ENCODE measurements at places on chromosomes 16 and 17.

DNA sequence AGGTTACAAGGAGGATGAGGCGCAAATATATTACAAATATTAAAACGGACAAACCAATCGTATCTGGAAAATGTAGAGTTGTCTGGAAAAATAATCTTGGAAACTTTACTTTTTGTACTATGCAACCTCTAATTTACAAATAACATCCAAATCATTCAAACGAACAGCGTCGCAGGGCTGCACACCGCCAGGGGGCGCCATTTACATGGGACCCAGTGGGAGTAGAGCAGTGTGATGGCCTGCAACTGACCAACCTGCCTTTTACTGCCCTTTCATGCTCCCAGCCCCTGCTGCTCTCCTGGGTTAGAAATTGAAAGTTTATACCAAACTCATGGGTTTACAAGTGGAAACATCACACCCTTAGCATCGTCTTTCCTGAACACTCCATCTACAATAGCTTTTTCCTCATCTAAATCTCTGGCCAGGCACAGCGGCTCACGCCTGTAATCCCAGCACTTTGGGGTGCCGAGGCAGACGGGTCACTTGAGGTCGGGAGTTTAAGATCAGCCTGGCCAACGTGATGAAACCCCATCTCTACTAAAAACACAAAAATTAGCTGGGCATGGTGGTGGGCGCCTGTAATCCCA, 10.0 kb downstream of the PITPNC1 start:
- no peak for DNase-seq

DNA sequence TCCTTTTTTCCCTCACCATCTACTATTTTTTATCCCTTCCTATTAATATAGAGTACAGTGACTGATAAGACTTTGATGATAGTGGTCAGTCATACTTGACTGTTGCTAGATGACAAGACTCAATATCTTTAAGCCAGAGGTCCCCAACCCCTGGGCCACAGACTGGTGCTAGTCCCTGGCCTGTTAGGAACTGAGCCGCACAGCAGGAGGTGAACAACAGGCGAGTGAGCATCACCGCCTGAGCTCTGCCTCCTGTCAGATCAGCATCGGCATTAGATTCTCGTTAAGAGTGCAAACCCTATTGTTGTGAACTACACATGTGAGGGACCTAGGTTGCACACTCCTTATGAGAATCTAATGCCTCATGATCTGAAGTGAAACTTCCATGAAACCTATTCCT, 341.3 kb downstream of the BCAS3 start:
- DNase-seq = no peak

- peak; percentile 51 for DNase-seq
Measured at GRCh38 chr17:596763-597644, 117.6 kb downstream of the VPS53 start.

- DNase-seq = no peak
Measured at GRCh38 chr16:85002608-85003007, 8.7 kb downstream of the ZDHHC7 start.

- peak; percentile 63 for DNase-seq
Measured at GRCh38 chr16:87278191-87279093, 38.8 kb downstream of the C16orf95 start.

DNA sequence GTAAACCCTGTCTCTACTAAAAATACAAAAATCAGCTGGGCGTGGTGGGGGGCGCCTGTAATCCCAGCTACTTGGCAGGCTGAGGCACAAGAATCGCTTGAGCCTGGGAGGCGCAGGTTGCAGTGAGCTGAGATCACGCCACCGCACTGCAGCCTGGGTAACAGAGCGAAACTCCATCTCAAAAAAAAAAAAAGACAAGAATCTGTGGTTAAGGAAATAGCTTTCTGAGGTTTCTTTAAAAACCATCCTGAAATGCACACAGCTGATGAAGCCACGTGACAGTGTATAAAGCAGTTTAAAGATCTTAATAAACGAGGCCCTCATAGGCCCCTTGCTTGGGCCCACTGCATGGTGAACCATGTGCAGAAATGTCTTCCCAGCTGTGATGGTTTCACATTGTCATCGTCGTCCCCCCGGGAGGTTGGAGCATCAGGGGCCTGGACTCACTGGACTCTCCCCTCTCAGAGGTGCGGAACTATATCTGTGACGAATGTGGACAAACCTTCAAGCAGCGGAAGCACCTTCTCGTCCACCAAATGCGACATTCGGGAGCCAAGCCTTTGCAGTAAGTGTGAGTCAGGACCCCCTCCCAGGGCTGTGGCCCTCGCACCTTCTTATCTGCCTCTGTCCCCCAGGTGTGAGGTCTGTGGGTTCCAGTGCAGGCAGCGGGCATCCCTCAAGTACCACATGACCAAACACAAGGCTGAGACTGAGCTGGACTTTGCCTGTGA, 16.2 kb downstream of the ZNF276 start:
- DNase-seq = no peak

- no peak for DNase-seq
Measured at GRCh38 chr17:55155856-55156560, 108.8 kb upstream of the HLF start.

- DNase-seq = peak; percentile 87
Measured at GRCh38 chr17:30095507-30096244, 20.9 kb upstream of the NSRP1 start.

- no peak for DNase-seq
Measured at GRCh38 chr16:56192986-56193945, 2.0 kb downstream of the GNAO1 start.

- no peak for DNase-seq
Measured at GRCh38 chr16:84931506-84931905, 79.8 kb downstream of the ZDHHC7 start.

- no peak for DNase-seq
Measured at GRCh38 chr17:50152736-50153135, 2.3 kb upstream of the PPP1R9B start.

GRCh38 chr17:74368341-74369081, 1.2 kb downstream of the GPR142 start:
- peak; percentile 29 for DNase-seq

DNA sequence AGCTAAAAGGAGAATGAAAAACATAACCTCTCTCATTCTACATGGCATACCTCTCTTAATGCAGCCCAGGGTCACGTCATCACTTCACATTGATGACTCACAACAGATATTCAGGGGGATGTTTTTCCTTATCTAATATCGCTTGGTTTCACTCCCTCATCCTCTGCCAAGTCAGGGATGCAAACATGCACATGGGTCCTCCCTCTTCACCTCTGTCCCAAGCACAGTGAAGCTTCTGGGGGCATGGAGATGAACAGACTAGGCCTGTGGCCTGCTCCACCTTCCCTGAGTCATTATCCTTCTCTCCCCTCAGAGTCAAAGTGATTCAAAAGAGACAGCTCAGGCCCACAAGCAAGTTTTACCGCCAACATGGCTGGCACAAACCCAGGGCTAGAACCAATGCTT, 2.3 kb upstream of the MT2A start:
- peak; percentile 50 for DNase-seq

DNA sequence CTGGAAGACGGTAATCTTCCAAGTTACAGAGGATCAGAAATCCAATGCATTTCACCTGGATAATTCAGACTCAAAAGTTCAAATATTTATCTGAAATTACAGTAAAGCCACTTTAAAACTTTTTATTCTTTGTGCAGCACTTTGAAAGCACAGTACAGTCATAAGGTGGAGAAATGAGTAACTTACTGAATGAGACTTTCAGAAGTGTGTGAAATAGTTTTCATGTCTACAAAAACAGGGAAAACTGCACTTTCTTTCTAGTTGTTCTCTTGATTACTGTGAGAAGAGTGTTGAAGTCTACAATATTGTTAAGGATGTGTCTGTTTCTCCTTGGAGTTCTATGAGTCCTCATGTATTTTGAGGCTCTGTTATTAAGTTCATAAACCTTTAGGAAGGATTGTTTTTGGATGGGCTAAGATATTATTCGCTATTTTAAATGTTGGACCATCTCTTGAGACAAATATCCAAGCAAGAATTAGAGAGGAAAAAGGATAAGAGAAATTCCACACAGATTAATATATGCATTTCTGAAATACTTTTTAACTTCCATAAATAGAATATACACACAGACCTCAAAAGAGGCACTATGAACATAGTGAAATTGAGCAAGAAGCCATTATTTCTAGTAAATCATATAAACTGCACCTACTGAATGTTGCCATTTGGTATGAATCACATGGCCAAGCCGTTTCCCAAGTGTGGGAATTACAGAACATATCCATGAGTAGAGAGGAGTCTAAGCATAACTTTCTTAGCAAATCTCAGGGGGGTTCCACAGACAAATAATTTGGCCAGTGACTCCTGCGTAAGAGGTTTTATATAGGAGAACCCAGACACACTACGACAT, 83.6 kb upstream of the PLEKHM1 start:
- DNase-seq = no peak

- DNase-seq = no peak
Measured at GRCh38 chr17:80890921-80891396, 100.7 kb upstream of the CHMP6 start.

GRCh38 chr16:69611103-69611640, 45.4 kb downstream of the NFAT5 start:
- DNase-seq = no peak

DNA sequence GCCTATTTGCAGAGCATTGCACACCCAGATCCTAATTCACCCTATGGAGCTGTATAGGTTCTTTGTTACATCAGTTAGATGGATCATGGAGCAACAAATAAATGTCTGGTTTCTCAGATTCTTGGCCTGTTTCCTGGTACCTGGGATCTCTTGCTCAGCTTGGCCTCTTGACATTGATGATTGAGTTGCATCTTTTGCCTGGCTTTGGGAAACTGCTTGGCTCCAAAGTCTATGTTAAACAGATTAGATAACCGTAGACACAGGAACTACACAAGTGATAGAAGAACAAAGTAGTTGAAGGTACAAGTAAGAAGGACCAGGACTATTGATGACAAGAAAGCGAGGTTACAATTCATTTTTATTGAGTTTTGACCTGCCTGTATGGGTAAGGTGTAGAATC, 77.3 kb downstream of the TMEM100 start:
- DNase-seq = no peak

DNA sequence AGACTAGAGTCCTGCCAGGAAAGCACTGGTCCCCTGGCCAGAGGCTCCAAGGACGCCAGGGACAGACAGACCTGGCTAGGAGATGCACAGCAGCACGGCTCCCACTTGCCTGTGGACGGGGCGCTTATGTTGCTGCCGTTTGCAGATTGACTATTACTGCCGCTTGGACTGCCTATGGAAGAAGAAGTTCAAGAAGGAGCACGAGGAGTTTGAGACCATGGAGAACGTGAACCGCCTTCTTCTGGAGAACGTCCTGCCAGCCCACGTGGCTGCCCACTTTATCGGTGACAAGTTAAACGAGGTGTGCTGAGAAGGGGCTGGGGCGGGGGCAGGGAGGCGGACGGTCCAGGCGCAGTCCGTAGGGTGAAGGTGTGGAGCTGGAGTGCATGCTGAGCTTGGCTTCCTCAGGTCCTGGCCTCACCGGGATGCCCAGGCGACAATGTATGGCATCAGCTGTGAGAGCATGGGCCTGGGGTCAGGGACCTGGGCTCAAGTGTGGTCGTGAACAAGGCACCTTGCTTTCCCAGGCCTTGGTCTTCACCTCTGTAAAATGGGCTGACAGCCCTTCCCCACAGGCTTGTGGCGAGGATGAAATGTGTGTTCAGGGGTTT, 45.6 kb downstream of the ADCY7 start:
- DNase-seq = no peak

- no peak for DNase-seq
Measured at GRCh38 chr17:76345377-76345974, 8.2 kb downstream of the PRPSAP1 start.

DNA sequence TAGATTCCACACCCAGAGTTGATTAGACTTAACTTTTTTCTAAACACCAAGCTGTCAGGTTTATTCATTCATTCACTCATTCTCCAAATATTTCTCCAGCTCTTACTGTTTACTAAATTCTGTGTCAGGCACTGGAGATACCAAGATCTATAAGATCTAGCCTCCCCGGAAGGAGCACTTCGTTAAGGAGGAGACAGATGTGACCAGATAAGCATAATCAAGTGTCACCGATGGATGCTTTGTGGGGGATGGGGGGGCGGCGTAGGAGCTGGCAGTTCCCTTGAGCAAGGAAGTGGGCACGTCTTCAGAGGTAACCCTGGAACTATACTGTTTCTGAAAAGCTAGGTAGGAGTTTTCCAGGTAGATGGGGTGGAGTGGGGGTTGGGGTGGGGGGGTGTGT, 3.8 kb upstream of the RPL26 start:
- DNase-seq = no peak

- DNase-seq = peak; percentile 22
Measured at GRCh38 chr17:55743103-55743679, 7.7 kb upstream of the PCTP start.

GRCh38 chr16:66604376-66605176, at the start of gene CMTM3:
TSS of gene CMTM3 (plus strand) at chr16:66604704. CDS start at chr16:66604806, 102 bp downstream.
- peak; percentile 31 for DNase-seq

- peak; percentile 83 for DNase-seq
Measured at GRCh38 chr17:69060822-69061221, at the start of gene ABCA9. TSS of gene ABCA9 (minus strand) at chr17:69060927. CDS start at chr17:69051126, 9,801 bp downstream.

- DNase-seq = no peak
Measured at GRCh38 chr17:59464246-59464645, 101.2 kb upstream of the DHX40 start.

- peak; percentile 32 for DNase-seq
Measured at GRCh38 chr16:11781773-11782172, 15.3 kb downstream of the ZC3H7A start.

DNA sequence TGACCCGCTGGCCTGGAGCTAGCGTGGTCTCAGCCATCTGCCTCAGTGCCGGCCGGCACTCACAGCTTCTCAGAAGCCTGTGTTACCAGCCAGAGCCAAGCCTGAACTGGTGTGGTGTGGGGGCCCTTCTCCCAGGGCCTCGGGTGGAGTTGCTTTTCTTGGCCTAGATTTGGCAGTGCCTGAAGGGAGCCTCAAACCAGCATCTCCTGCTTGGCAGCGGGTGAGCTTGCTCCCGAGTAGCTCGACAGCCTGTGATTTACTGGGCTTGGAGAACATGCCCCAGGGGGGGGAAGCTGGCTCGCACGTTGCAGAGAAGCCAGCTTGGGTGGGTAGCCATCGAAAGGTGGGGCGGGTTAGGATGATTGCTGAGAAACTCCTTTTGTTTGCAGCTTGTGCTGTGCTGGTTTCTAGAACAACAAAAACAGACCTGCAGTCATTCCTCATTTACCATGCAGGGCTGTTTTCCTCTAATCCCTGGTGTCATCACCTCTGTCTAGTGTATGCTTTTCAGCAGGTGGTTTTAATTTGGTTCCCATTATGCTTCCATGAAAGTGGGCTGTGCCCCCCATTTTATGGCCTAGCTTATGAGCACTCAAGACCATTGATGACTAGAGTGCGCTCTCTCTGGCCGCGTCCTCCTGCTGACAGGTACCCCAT, 42.2 kb downstream of the TBCD start:
- DNase-seq = no peak

- DNase-seq = no peak
Measured at GRCh38 chr16:27650073-27650701, 100.2 kb downstream of the KATNIP start.

DNA sequence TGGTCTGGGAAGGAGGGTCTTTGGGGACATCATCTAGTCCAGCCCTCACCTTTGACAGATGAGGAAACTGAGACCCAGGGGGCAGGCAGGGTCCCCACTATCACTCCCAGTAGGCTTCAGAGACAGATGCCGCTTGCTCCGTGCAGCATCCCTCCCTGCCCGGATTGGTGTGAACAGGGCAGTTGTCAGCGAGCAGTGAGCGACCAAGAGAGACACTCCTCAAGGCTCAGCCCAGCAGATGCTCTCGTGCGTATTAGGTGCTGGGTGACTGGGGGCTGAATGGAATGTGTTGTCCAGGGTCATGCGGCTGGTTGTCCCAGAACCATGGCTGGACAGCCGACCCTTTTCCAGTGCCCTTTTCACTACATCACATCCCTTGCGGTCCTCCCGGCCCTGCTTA, 49.0 kb downstream of the MPRIP start:
- DNase-seq = no peak
